Stimulated activated CD8-positive, alpha-beta memory T cell treated with anti-CD3 and anti-CD28 coated beads, Interleukin-15, amount 100 ng/mL, for 48 hours (primary cell): ENCODE measurements at places on chromosomes 11 and 22.

GRCh38 chr22:28917747-28918549 is 34.6 kb downstream of the ZNRF3 start:
- no peak for DNase-seq

GRCh38 chr22:33984656-33985285 is 64.5 kb upstream of the LARGE1 start:
- no peak for DNase-seq

GRCh38 chr11:1198561-1199240 is 24.2 kb upstream of the MUC5B start:
- DNase-seq: no peak

GRCh38 chr11:130314750-130315285 is at the start of gene ZBTB44:
Gene ZBTB44, minus strand, starts transcription at chr11:130314917. Its CDS starts 53,044 bp downstream, at chr11:130261873.
- peak; percentile 81 for DNase-seq

DNA sequence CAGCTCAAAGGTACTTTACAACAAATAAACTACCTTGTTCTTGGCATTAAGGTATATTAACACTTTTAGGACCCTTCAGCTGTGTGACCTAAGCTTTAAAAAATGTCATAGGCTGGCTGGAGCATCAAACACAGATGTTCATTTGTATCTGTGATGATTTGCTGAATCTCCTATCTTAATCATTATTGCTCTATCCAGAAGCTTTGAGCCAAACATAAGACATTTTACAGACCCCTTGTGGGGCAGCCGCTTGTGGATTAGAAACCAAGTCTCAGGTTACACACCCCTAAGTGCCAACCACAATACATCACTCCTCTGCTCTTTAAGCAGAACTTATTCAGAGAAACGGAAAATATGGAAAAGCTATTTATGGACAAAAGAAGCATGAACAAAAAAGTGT is 394.2 kb upstream of the CCDC90B start:
- DNase-seq: no peak

GRCh38 chr11:75578977-75579376 is 16.9 kb downstream of the SERPINH1 start:
- no peak for DNase-seq

DNA sequence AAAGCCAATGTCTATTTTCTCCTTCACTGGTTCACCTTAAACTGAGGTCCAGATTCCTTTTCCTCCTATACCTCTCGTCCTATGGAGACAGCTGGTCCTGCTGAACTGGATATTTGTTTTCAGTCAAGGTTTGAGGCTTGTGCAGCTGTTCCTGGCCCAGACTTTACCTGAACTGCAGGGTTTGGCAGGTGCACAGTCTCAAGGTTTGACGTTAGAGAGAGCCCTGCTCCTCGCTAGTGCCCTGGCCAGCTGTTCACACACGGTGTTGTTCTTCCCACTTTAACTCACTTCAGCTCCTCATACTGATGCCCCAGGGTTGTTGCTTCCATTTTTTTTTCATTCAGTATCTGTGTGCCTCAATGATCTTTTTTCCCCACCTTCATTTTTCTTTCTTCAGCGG is 74.0 kb upstream of the TTC12 start:
- DNase-seq: no peak

DNA sequence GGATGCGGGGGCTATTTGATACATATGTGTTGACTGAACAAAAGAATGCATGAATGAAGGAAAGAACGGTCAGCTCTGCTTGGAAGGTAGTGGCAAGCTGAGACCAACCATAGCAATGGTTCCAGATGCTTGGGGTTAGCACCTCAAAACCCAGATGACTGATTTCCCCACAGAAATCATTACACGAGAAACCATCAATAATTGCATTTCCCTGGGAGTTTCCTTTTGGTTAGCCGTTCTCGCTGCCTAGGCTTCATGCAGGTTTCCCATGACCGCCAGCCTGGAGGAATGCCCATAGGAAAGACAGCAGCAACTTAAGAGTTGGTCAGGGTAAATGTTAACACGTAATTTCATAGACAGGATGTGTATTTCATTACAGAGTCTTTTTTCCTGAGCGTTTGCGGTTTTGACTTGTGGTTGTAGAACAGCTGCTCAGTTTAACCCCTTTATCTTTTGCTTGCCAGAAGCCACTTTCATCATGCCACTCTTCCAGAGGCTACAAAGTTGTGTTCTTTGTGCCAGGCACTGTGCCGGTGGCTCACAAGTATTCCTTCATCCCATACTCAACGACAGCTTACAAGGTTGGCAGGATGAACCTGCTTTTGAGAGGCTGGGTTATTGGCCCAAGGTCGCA is 2.8 kb downstream of the IL17RA start:
- DNase-seq: peak; percentile 55

- no peak for DNase-seq
Measured at GRCh38 chr11:92948116-92948515, 21.3 kb upstream of the MTNR1B start.

- no peak for DNase-seq
Measured at GRCh38 chr11:117160826-117161225, 16.7 kb downstream of the PAFAH1B2 start.
